WERI-Rb-1 (cell line): ENCODE measurements at places on chromosomes 12 and 14.

- DNase-seq, result no peak
Observed at GRCh38 chr14:87349921-87350320, 643.1 kb downstream of the GALC start.

DNA sequence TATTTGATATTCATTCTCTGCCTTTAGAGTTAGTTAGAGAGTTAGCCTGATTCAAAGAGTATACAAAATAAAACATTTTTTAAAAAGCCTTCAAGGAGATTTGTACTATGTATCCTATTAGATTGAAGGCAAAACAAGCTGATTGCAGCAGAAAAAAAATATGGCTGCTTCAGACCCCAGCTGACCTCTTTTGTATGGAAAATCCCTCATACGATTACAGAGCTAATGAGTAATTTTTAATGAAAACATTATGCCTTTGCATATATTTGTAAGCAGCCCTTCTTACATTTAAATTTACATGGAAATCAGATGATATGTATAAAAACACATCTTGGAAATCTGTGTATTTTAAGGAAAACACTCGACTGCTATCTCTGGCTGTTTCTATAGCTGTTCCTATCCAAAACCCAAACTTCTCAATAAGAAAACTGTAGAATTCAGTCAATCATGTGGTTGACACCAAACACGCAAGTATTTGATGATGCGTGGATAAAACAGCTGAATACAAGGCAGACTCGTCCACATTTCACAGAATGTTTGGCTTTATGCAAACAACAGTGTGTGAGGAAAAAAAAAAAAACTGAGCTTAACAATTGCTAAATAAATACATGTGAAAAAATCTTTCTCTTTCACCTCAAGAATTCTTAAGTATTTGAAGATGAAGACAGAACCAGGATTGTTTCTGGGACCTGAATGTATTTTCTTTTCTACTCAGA lies 275.3 kb downstream of the EGLN3 start:
- DNase-seq, result no peak

GRCh38 chr12:101174541-101174940 lies 35.5 kb downstream of the SLC5A8 start:
- no peak for DNase-seq

DNA sequence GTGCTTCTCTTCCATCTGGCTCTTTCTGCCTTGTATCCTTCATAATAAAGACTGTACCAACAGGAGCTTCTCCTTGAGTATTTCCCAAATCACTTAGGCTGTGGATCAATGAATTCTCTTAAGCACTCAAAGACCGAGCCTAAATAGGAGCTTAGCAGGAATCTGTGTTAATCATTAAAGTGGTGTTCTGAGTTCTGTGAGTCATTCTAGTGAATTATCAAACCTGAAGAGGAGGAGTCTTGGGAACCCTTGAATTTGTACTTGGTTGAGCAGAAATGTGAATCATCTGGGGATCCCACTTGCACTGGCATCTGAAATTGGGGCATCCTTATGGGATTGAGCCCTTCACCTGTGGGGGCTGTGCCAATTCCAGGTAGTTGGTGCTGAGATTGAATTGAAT lies 946.2 kb downstream of the BCL11B start:
- no peak for DNase-seq

GRCh38 chr12:88365403-88365802 lies 214.9 kb downstream of the KITLG start:
- DNase-seq, result no peak

GRCh38 chr14:54686871-54687749 lies 120.2 kb downstream of the SAMD4A start:
- no peak for DNase-seq

- no peak for DNase-seq
Observed at GRCh38 chr12:93113317-93114006, 184.4 kb upstream of the EEA1 start.

- no peak for DNase-seq
Observed at GRCh38 chr14:105091517-105092170, 26.4 kb upstream of the GPR132 start.

GRCh38 chr12:27119797-27120196 lies 37.4 kb upstream of the C12orf71 start:
- no peak for DNase-seq

GRCh38 chr12:122352394-122352793 lies 70.1 kb downstream of the CLIP1 start:
- no peak for DNase-seq

DNA sequence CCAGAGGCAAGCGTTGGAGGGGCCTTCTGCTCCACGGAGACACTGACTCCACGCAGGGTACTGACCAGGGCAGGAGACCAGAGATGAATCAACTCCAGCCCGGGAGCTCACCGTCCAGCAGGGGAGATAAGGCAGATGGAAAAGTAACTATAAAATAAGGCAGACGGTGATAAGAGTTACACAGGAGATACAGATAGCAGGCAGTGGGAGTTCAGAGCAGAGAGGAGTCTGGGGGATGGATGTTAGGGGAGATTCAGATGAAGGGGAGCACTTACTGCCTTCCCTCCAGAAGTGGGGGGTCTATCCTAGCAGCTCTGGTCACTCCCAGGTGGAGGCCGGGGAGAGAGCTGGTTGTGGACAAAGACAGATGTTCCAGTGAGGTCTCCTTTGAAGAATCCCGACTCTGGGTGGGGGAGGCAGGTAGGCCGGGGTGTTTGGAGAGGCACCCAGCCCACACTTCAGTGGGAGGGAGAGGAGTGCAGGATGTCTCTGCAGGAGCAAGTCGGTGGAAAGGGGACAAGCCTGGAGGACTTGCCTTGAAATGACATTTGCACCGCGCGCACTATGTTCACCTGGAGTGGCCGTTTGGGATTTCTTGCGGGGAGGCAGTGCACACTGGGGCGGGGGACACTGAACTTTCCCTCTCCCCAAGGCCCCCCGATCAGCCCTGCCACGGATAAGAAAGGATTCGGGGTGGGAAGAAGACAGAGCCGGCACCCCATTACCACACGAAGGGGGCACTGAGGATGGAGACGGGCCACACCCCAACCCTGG lies 1.2 kb downstream of the PITPNM2 start:
- no peak for DNase-seq

DNA sequence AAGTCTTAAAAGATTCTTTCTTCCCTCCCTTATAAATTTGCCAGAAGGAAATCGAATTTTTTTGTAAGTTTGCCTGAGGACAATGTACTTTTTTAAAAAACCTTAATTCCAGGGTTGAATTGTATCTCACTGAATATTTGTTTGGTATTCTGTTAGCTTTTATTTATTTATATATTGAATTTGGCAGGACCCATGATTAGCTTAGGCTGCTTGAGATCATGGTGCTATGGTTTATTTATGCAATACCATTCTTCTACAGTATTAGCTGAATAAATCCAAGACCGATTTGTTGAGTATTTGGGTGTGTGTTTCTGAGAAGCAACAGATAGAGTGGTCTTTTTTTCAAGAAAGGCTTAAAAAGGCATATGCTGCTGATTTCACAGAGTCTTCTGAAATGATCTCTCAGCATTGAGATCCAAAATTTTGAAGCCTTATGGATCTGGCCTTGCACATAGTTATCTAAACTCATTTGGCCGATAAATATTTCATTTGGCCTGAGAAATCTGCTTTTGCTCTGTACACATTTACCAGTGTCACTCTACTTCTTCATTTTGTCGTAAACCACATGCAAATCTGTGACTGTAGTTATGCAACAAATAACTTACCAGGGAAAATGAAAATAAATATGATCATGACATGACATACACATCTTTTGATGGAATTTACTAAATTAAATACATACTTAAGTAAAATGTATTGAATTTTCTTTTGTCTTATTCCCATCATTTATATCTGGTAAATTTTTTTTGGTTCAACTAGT lies 265.8 kb upstream of the FLRT2 start:
- no peak for DNase-seq

DNA sequence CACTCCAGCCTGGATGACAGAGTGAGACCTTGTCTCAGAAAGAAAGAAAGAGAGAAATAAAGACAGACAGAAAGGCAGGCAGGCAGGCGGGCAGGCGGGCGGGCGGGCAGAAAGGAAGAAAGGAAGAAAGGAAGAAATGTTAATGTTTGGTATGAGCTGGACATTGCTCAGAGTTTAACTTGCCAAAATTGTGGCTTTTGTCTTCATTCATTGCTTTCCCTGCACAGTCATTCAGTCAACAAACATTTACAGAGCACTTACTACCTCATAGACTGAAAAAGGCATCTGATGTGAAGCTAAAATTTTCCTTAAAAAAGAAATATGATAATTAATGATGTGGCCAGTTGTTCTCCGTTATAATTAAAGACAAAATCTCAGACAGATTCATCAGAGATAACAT lies 247.1 kb downstream of the SPTSSA start:
- no peak for DNase-seq
